ENCODE measurements at places on chromosomes 5 and 9. TPM values are rescaled to one million over a fixed set of nuclear protein-coding genes. Genes with fewer than 3 reads are reported as not detected.

The SHISAL2B gene
- 0.53 TPM for polyA plus RNA-seq

The PRSS3 gene
- 0.47 TPM for polyA plus RNA-seq

The FSTL4 gene
- polyA plus RNA-seq: 2.0 TPM

- DNase-seq: no peak
Observed at GRCh38 chr9:76906647-76906975, 697 bp upstream of the PRUNE2 start.

GRCh38 chr9:135566552-135566951 lies 5.0 kb downstream of the PAEP start:
- no peak for DNase-seq

DNA sequence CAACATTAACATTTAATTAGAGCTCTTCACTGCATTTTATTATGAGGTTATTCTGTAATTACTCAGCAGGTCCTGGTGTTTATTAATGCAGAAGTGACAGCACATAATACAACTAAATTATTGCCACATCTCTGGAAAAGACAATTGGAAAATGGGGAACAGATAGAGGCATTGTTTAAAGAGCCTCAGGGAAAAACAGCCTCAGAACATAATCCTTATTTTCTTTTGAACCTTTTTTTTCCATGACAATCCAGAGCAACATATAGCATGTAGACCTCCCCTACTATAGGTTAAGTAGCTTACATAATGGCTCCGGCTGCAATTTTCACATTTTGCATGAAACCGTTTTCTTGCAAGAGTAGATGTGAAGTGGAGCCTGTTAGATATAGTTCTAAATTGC lies 87.2 kb downstream of the RMI1 start:
- no peak for DNase-seq

DNA sequence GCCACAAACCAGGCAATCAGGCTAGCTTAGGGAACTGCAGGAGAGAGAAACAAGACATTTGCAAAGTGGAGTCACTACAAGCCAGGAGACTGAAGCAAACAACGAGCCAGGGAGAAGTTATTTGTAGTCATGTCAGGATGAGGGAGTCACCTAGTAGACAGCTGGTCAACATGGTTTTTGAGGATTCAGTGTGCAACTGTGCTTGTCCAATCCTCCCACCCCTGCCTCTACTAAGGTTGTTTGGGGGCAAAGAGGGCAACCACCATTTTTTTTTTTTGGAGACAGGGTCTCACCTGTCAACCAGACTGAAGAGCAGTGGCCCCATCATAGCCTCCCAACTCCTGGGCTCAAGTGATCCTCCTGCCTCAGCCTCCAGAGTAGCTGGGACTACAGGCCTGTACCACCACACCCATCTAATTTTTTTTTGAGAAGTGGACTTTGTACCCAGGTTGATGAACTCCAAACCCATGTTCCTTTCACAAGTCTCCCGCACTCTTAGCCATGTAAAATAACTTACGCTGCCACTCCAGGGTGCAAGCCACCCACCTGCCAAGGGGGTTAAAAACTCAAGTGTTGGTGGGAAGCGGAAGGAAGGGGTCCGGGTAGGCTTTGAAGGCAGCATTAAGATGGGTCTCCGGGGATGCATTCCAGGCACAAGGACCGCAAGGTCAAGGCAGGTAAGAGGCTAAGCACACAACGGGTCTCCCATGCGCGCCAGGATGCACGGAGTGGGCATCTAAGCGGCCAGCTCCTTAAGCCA lies 995 bp downstream of the RPL35 start:
- no peak for DNase-seq

GRCh38 chr5:75466006-75466716 lies 45.3 kb downstream of the CERT1 start:
- DNase-seq: no peak

GRCh38 chr9:14391620-14392019 lies 77.7 kb upstream of the NFIB start:
- DNase-seq: no peak

DNA sequence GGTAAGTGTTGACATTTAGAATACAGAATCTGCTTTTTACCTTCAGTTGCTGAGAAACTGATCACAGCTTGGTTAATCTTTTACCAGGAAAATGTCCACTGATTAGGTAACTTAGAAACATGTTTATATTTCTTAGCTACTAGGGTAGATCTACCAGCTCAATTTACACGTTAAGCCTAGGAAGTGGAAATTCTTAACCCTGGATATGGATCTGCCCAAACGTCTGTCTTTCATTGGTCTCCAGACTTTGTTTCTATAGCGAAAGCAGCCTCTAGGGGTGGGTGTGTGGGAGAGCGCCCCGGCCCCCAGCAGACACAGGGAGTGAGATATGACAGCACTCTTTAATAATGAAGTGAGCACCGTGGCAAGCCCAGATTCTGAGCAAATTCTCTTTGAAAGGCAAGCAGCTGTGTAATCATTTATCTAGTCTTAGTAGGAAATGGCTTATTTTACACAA lies 141.6 kb upstream of the ZNF608 start:
- DNase-seq: no peak

GRCh38 chr5:126917918-126918614 lies 112.3 kb downstream of the MARCHF3 start:
- no peak for DNase-seq

Data from muscle of back (tissue), 13 donors.